GM23338 (cell line): ENCODE measurements at places on chromosomes 6 and 20.

DNA sequence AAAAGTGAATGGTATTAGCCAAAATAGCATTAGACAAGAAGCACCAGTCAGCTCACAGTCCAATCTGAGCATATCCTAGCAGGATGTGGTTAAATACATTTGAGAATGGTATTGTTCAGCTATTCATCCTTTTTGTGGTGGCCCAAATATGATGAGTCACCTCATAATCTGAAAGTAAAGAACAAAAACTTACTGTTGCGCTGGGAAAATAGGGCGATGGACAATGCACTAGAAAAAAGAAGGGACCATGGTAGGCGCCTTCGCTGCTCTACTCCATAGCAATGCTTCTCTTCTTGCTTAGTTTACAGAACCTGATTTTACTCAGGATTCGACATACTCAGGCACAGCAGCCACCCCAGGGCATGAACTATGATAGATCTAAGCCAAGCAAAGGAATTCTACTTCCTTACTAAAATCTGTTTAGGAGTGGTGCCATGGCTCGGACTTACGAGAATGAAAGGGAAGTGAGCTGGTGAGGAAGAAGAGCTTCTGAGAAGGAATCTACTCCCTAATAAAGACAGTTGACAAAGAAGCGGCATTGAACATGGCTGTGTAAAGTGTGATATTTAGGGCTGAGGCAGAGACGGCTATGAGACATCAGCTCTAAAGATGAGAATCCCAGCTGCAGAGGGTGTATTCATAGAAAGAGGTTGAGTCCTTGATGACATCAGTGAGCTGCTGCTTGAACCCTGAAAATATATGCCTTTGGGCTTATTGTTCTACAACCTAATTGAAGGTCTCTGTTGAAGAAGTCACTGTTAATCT is 16.6 kb upstream of the FBXO9 start:
- no peak overlapping the region for H3K4me3 ChIP-seq
- no peaks in the 10 kb centered on the region for H3K36me3 ChIP-seq
- H3K27me3 ChIP-seq, result no peaks in the 10 kb centered on the region

DNA sequence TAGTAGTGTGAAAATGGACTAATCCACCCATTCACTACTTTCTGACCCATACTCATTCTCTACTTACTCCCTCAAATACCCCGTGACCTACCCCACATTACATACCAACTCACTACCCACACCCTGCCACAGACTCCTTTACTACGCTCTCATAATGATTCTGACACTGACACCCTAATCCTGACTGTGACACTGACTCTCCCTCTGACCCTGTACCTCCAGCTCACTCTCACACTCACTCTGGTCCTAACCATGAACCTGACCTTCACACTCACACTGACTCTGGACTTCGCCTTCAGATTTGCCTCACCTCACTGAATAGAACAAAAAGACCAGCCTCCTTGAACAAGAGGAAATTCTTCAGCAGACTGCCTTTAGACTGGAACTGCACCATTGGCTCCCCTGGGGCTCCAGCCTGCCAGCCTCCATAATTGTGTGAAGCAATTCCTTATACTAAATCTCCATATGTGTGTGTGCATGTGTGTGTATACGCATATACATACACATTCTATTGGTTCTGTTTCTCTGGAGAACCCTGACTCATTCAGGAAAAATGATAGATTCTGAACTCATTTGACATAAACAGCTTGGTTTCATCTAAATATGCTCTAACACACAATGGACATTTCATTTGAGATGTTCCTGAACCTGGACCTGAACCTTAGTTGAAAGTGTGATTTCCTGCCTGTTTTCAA is 10.5 kb upstream of the ZNF343 start:
- H3K27ac ChIP-seq, result no peak overlapping the region
- H3K4me1 ChIP-seq, result no peaks in the 10 kb centered on the region
- no peak for DNase-seq
- no peaks in the 10 kb centered on the region for H3K36me3 ChIP-seq

- H3K4me3 ChIP-seq, result no peak overlapping the region
- no peaks in the 10 kb centered on the region for H3K27me3 ChIP-seq
- no peak overlapping the region for H3K27ac ChIP-seq
- H3K4me1 ChIP-seq, result no peaks in the 10 kb centered on the region
- DNase-seq, result no peak
- H3K36me3 ChIP-seq, result no peaks in the 10 kb centered on the region
Observed at GRCh38 chr6:160420253-160420968, 72.2 kb downstream of the SLC22A3 start.

DNA sequence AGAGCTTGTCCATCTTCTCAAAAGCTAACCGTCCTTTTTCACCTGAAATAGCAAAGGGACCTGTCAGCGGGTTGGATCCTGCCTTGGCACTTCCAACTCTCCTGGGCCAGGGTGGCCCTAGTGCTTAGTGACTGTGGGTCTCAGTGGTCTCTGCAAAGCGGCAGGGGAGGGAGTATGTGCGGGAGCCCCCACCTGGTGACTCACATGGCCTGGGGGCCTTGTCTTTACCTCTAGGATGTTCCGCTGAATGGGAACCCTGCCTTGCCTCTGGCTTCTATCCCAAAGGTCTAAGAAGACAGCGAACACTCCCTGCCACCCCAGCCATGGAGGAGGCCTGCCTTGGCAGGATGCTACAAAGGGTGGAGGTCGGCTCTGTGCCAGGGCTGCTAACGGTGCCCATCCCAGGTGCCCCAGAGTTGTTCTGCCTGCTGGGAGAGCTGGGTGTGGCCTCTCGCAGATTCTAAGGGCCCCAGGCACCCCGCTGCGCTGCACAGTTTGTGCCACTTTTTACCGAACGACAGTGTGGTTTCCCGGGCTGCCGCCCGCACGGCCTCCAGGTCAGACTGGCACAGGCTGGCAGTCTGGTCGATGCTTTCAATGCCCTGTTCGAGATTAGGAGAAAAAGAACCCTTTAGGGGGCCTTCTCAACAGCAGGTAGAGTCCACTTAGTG is 77.2 kb downstream of the PTPN1 start:
- no peak overlapping the region for H3K27ac ChIP-seq
- no peak for DNase-seq
- H3K36me3 ChIP-seq, result peaks cover 7% of the 10 kb centered on the region; the same call in 1 of the 2 replicates
- H3K4me3 ChIP-seq, result no peak overlapping the region
- H3K27me3 ChIP-seq, result no peaks in the 10 kb centered on the region

DNA sequence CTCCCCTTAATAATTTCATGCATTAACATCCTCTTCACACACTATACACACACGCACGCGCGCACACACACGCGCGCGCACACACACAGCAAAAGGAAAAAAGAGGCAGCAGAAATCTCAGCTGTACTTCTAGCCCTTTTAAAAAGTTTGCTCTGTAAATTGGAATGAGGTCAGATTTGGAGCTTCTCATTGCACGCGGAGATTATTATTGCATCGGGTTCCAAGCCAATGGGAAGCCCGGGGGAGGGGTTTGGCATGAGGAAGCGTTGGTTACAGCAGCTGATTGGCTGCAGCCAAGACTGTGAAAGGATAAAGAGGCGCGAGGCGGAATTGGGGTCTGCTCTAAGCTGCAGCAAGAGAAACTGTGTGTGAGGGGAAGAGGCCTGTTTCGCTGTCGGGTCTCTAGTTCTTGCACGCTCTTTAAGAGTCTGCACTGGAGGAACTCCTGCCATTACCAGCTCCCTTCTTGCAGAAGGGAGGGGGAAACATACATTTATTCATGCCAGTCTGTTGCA is at the start of gene SOX4:
Gene SOX4, plus strand, starts transcription at position 340 of the 515 bp plus-strand sequence. CDS start 784 bp downstream, outside the sequence.
- H3K4me1 ChIP-seq, result peaks cover 12% of the 10 kb centered on the region
- peaks cover 8% of the 10 kb centered on the region; the same call in 1 of the 2 replicates for H3K36me3 ChIP-seq
- DNase-seq, result peak; percentile 99
